ENCODE measurements at places on chromosomes 4 and X. TPM values are rescaled to one million over a fixed set of nuclear protein-coding genes. Genes with fewer than 3 reads are reported as not detected.

CFAP99 gene
- total RNA-seq, result not detected

DNA sequence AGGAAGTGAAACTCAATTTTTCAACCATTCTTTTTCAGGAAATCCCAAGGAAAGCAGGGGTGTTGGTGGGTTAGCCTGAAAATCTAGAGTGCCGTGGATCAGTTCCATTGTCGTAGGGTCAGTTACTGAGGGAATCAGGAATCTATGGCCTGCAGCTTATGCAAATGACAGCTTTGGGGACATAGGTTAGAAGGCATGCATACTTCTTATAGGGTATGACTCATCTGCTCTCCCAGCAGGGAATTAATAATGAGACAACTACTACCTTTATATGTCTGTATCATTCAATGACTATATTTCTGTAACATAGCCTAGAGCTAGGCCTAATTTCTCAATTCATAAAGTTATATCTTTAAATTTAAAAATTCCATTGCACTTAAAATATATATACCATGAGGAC, 36.6 kb downstream of the ZNF41 start:
- DNase-seq, result no peak

DNA sequence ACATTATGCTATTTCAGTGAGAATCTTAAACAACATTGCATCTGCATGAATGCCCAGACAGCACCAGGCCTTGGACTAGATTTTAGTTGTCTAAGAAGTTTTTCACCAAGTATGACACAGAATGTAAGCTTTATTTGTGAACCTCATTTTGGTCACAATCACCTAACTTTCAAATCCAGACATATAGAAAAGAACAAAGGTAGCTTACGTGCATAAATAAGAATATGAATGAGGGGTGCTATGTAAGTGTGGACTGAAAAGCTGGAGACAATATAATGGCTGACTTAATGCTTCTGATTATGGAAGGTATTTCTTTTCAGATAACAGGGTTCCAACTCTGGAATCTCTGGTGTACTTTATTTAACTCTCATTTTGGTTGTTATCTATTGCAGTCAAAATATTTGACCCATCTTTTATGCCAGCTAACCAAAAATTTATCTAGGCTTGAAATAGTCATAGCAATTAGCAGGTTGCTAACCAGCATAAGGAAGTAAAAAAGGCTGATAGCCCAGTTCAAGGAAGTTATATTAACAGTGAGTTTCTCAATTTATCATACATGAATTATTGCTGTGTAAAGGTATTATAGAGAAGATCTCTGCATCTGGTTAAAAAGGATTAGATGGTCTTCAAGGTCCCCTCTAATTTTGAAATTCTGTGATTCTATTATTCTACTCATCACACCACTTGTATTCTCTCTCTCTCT, 36.5 kb downstream of the SLC7A11 start:
- DNase-seq, result no peak

GRCh38 chr4:70714079-70714887, 7.5 kb upstream of the RUFY3 start:
- no peak for DNase-seq

DNA sequence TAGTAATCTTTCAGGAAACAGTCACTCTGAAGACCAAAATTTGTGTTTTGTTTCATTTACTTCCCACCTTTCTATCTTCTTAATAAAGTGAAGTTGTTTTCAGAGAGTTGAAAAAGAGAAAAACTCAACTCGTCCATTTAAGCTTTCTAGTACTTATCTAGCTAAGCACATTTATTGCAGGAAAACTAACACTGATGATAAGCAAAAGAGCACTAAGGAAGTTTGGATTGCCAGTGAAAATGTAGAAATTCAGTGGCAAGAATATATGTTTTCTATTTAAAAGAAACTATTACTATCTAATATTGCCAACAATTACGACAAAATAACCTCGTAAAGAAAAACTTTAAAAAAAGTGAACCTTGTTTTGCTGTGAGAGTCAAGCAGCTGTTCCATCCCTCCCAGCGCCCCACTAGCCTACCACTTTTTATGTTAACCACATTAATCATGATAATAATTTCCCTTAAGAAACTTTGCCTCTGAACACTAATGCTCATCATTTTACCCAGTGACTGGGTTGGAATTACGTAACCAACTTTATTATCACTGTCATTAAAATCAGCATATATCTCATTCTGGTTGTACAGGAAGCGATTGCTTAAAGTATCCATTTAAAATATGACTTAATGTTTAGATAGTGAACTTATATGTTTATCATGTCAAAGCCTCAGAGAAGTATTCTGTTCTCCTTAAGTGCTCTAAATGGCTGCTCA, 24.8 kb downstream of the SPRY1 start:
- no peak for DNase-seq

GRCh38 chr4:110508827-110509710, 33.1 kb downstream of the ENPEP start:
- DNase-seq, result no peak

DNA sequence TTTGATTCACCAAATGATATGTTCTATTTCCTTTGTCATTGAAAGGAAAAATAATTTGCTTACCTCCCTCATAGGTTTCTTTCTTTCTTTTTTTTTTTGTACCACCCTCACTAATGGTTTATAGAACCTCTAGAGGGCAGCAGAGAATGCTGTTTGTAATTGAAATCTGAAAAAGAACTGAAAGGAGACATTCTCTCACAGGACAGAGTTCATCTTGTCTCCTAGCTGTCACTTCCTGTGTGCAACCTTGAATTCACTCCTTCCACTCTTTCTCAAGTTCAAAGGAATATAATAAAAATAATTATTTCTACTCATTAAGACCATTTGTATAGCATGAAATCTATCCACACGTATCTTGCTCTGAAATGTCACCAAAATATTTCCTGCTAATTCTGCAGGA, 51.0 kb downstream of the GUCY1B1 start:
- no peak for DNase-seq

GRCh38 chrX:18983666-18984380, at the start of gene PHKA2:
Gene PHKA2 (minus strand): TSS chrX:18984114. CDS start chrX:18983932, 182 bp downstream.
- DNase-seq, result peak; percentile 76

NAP1L3 gene
- 5.5 TPM for total RNA-seq

LRAT gene
- 4.1 TPM for total RNA-seq

CNKSR2 gene
- 16.8 TPM for total RNA-seq

DNA sequence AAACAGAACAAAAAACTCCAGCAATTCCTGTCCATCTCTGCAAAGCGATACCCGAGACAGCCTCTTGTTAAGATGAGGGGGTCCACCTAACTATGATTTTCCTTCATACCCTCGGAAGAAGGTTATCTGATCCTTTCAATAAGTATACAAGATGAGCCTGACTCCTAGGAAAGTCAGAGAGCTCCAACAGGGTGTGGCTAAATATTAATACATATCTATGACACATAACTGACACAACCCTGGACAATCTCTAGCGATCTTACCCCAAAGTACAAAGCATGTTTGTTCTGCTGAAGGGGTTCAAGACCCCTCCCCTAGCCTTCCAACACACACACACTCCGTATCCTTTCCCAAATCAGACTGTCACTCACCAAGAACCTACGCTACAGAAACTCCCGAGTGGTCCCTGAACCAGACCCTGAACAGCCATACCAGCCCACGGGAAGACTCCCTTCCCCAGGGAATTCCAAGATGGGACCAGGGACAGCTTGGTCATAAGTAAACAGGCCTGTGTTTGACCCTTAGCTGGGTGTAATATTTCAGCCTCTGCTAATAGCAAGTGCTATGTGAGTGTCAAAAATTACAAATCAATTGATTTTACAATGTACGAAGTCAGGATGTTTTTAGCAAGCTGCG, 110.3 kb downstream of the PRKX start:
- DNase-seq, result no peak

DNA sequence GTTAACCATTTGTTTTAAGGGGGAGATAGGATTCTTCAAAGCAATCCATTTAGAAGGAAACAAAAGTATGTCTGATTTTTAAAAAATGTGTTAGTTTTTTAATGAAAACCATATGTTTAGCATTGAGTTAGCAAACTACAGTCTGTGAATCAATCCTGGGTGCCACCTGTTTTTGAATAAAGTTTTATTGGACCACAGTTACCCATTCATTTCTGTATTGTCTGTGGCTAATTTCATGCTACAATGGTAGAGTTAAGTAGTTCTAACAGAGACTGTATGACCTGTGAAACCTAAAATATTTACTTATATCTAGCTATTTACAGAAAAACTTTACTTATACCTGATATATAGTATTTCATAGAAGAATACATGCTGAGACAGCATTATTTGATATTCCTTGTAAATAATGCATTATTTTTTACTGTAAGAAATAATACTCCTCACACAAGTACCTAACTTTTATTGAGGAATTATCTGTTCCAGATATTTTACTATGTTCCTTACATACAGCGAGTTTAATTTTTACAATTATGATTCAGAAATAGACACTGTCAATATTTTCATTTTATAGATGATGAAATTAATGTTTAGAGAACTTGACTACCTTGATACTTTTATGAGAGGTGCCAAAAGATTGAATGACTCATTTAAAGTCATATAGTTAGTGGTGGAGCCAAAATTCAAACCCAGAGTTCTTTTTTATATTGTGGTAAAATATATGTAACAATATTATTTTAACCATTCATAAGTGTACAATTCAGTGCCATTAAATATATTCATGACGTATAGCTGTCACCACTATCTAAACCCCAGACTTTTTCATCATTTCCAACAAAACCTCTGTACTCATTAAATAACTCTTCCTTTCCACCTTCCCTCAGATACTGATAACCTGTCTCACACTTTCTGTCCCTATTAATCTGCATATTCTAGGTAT, 122.0 kb downstream of the GLUD2 start:
- DNase-seq, result no peak

ETDB gene
- not detected for total RNA-seq
